ENCODE measurements at places on chromosomes 3 and 15.

GRCh38 chr3:33898901-33899300, 100.5 kb downstream of the PDCD6IP start:
- no peak for DNase-seq

GRCh38 chr3:110420158-110420641, 651.4 kb upstream of the NECTIN3 start:
- DNase-seq, result no peak

DNA sequence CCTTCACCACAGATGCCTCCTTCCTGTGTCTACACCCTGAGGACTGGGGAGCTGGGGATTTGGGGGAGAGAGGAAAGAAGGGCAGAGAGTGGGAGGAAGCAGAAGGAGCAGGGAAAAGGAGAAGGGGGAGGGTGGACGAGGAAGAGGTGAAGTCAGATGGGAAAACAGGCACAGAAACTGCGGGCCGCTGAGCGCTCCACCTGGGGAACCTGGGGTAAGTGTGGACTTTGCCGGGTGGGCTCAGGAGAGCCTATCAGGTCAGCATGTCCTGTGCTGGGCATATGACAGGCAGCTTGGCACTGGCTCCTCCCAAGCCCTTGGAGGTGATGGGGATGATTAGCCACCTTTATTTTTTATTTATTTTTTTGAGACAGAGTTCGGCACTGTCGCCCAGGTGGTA, 62.6 kb downstream of the CORO2B start:
- peak; percentile 37 for DNase-seq

DNA sequence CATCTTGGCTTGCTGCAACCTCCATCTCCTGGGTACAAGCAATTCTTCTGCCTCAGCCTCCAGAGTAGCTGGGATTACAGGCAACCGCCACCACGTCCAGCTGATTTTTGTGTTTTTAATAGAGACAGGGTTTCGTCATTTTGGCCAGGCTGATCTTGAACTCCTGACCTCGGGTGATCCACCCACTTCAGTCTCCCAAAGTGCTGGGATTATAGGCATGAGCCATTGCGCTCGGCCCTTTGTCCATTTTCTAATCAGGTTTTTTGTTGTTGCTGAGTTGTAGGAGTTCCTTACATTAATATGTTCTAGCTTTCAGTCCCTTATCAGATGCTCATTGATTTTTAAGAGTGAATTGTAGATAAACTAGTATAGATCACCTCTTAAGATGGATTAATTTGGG, 20.3 kb downstream of the RAB5A start:
- DNase-seq, result no peak

DNA sequence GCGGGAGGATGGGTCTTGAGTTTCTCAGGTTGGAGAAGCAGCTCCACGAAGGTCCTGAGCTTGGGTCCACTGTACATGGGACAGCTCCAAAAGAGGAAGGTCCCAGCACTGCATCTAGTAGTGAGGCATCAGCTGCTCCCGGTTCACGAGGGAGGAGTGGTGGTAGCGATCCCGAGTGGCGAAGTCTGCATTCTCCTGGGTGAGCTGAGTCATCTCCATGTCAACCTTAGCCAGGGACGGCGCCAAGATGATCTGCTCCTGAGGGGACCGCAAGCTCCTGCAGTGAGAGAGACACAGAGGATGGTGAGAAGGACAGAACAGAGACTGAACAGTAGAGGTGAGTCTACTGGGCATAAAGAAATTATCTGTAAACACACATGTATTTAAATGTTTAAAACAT, 28.0 kb upstream of the HEG1 start:
- peak; percentile 31 for DNase-seq

DNA sequence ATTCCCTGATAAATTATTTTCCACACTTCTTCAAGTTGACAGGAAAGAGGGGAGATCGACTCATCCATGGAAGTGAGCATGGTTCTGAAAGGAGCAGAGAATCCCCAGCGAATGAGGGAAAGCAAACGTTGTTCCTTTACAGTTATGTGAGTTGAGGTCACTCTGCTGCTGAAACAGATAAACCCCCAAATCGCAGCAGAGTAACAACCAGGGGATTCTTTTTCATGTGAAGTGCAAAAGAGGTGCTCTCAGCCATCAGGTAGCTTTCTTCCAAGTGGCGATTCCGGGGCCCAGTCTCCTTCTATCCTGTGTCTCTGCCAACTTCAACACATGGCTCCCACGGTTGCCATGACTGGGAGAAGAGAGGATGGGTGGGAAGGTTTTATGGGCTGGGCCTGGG, 28.2 kb downstream of the MEX3B start:
- no peak for DNase-seq

- peak; percentile 1 for DNase-seq
Observed at GRCh38 chr15:93203036-93203435, 114.0 kb upstream of the RGMA start.

- no peak for DNase-seq
Observed at GRCh38 chr3:44326515-44326914, 12.1 kb upstream of the TCAIM start.

GRCh38 chr3:18345015-18345367, 80.1 kb downstream of the SATB1 start:
- no peak for DNase-seq

GRCh38 chr3:196207833-196208607, 3.2 kb downstream of the ZDHHC19 start:
- DNase-seq, result no peak

DNA sequence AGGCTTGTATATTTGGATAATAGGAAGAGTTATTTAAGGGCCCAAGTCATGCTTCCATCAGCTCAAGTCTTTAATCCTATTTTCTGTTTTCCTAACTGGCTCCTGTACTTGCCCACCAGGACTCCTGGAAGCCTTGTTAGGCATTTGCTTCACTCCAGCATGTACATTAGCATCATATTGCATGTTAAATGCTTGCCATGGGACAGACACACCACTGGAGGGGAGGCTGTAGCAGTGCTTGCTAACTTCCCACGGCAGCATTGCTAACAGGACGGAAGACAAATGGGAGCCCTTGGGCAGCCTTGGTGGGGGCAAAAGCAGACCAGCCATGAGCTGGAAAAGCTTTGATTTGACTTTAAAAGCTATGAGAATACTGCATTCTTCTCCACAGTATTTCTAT, 6.1 kb downstream of the TMOD2 start:
- no peak for DNase-seq

DNA sequence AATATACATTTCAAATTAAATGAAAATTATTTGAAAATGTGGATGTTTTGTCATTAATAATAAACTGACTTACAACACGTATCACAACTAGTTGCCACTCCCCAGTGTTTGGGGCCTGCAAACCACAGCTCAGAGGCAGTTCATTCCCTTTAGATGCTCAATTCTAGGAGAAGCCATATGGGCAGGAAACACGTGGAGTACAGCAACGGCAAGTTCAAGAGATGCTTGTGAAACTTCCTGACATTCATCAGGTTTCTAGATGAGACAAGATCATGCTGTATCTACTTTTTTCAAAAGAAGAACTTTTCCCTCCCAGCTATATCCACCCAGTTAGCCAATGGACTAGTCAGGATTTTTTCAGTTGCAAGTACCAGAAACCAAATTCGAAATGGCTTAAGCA, 17.6 kb upstream of the PLA2G4D start:
- no peak for DNase-seq

GRCh38 chr3:94356581-94356980, 293.7 kb downstream of the NSUN3 start:
- no peak for DNase-seq

DNA sequence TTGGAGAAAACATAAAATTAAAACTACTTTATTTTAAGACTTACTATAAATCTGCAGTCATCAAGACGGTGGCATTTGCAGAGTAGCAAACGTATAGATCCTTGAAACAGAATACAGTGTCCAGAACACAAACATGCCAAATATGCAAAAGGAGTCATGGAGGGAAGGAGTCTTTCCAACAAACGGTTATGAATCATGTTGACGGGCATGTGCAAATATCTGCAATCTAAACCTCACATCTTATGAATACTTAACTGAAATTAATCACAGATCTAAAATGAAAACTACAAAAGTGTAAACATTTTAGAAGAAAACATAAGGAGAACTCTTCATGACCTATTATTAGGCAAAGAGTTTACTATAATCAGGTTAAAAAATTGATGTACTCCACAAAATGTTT, 69.4 kb downstream of the TFRC start:
- DNase-seq, result peak; percentile 91

DNA sequence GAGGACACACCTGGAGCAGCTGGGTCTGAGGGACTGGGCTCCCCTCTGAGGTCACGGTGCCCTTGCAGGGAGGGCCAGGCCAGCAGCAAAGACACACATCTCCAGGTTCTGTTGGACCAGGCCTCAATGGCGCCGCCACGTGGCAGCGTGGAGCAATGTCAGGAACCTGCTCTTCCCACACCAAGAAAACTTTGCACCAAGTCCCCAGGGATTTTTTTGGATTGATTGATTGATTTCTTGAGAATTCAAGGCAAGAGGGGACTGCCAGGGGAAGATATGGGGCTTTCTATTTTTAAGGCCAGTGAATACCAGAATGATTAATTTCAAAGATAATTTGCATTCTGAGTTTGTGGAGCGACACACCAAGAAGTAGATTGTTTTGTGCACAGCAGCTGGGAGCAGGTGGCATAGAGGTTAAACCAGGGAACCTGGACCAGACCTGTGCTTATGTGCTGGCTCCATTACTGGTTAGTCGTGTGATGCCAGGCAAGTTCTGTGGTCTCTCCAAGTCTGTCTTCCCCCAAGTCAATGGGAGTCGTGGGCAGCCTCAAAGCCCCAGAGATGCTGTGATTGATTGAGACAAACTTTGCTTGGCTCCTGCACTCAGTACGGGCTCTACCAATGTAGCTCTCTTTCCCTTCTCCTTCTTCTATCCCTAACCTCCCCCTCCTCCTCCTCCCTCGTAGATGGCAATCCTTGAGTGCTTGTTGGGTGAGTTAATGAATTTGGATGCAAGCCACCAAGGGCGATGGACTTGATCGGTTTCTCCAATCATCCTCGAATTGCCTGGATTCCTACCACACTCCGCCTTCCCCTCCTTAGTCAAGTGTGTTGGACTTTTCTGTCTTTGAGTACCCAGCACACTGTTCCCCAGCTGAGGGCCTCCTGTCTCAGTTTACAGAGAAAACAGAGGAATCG, 96.2 kb upstream of the TRPM1 start:
- peak; percentile 87 for DNase-seq

- DNase-seq, result no peak
Observed at GRCh38 chr3:168617658-168618057, 521.9 kb upstream of the GOLIM4 start.

DNA sequence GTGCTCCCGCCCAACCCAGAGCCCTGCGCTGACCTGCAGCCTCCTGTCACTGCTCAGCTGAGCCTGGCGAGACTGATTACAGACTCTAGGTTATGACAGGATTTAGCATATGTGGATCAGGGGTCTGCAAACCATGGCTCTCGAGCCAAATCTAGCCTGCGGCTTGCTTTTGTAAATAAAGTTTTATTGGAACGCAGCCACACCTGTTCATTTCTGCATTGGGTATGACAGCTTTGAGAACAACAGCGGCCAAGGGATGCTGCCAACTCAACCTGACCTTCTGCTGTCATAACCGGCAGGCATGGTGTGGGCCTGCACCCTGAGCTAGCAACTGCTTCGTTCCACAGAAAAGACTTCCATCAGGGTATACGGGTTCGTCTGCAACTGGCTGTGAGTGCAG, 50.5 kb upstream of the IQSEC1 start:
- no peak for DNase-seq

DNA sequence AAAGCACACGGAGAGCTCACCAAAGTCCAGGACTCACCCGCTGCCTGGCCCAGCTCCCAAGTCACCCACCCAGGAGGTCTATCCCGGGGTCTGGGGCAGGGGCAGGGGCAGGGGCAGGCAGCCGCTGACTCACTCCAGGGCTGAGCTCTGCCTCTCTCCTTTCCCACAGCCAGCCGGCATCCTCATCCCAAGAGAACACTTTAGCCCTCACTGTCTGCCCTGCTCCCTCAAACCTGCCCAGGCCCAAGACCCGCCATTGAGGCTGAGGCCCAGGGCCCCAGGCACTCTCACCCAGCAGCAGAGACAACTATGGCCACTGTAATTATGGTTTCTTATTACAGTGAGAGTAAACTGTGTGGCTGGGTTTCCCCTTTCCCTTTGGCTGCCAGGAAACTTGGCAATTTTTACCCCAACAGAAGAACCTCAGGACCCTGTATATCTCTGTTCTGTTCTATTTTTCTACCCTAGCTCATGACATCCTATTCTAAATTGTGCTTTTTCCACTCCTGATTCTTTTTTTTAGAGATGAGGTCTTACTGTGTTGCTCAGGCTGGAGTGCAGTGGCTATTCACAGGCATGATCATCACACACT, 53.0 kb downstream of the IQSEC1 start:
- DNase-seq, result peak; percentile 57

DNA sequence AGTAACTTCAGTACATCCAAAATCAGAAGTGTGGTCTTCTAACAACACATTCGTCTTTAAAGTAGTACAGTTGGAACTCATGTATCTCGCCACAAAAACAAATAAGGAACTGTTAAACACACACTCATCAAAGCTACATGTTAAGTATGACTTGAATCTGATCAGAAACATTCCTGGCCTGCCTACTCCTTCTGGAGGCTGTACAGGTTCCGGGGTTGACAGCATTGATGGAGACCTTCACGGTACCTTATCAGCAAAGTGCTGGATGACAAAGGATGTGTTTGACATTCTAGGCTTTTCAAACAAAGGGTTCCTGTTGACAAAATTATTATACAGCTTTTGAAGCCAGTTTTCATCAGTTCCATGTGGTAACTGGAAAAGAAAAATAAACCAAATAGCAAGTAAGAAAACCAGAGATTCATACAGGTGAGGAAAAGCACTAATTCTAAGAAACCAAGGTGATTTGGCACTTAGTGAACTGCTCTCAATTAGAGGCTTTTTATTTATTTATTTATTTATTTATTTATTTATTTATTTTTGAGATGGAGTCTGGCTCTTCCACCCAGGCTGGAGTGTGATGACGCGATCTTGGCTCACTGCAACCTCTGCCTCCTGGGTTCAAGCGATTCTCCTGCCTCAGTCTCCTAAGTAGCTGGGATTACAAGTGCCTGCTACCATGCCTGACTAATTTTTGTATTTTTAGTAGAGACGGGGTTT, 44.3 kb downstream of the MYO5C start:
- no peak for DNase-seq

- DNase-seq, result no peak
Observed at GRCh38 chr15:68767833-68768232, 52.9 kb downstream of the ANP32A start.

- no peak for DNase-seq
Observed at GRCh38 chr15:34802803-34803750, 7.7 kb upstream of the ACTC1 start.

- DNase-seq, result no peak
Observed at GRCh38 chr3:177300039-177300833, 103.0 kb upstream of the TBL1XR1 start.
